ENCODE measurements at places on chromosomes 13 and 19.

DNA sequence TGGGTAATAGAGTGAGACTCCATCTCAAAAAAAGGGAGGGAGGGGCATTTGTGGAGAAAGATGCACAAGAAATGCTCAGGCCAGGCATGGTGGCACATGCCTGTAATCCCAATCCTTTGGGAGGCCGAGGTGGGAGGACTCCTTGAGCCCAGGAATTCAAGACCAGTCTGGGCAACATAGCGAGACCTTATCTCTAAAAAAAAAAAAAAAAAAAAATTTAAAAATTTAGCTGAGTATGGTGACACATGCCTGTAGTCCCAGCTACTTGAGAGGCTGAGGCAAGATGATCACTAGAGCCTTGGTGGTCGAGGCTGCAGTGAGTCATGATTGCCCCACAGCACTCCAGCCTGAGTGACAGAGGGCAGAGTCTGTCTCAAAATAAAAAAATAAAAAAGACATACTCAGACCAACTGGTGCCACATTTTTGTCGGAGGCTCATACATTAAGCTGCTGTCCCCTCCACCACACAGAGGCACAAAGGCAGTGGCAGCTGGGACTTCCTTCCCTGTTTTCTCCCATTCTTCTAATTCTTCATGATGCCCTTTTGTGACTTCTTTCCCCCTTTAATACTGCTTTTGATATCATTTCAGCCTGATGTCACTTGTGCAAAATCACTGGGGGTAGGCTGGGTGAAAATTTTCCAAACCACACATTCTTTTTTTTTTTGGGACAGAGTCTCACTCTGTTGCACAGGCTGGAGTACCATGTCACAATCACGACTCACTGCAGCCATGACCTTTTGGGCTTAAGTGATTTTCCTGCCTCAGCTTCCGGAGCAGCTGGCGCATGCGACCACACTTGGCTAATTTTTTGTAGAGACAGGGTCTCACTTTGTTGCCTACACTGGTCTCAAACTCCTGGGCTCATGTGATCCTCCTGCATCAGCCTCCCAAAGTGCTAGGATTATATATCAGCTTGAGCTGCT, 26.8 kb upstream of the CXCL17 start:
- DNase-seq = no peak

DNA sequence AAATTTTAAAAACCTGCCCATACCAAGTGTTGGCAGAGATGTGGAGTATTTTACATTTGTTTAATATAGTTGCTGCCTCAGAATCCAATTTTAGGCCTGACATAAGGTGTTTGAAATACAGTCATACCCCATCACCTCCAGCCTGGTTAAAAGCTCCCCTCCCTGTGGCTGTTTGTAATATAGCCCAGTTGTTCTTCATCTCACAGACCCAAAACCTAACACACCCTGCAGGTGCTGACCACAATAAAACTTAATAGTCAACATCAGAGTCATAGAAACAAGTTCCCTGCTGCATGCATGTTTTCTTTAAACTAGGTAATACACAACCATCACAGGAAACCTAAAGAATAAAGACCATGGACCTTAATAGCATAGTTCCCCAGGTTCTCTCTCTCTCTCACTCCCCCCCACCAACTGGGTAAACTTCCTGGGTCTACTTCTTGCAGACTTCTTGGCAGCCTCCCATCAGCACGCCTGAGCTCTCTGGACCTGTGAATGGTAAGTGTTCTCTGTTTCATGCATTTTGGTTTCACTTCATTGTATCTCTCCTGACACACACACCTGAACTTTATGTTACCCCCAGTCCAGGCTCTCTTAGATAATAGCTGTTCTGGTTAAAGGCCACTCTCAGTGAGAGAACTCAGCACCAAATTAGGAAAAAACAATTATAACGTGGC, 1369.9 kb downstream of the EFNB2 start:
- no peak for DNase-seq

DNA sequence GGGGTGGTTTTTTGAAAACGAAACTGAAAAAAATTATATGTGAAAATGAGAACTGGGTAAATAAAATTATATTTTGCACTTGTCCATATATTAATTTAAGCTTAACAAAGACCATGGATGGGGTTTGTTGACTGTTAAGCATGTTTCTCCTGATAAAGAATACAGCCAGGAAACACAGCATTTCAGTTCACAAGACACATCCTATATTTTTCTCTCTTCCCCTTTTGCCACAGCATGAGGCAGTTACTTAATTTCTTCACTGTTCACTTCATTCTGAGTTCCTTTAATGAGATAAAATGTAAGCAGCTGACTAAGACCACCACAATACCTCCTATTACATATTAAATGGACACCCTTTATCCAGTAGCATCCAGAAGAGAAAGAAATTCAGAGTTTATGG, 64.0 kb downstream of the RXFP2 start:
- no peak for DNase-seq

- DNase-seq = no peak
Measured at GRCh38 chr13:99255271-99255670, 2.9 kb downstream of the GPR18 start.
